Hepatic stellate cell (primary cell): ENCODE measurements at places on chromosomes 13 and 19.

- DNase-seq = peak; percentile 67
Measured at GRCh38 chr13:44921931-44922758, 67.1 kb downstream of the NUFIP1 start.

DNA sequence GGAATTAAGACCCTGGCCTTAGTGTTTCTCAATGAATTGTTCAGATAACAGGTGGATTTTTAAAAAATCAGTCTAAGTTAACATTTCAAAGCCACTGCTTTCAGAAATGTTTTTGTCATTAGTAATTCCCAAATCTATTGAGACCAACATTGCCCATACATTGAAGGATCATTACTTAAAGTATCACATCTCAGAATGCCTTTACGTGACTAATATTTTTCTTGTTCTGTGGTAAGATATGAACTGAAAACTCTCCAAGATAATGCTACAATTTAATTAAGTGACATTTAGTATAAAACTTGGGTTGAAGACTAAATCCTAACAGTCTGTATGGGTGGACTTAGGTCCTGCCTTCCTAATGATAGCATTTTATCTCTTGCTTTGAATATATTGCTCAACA is 59.4 kb upstream of the POSTN start:
- no peak for DNase-seq

- DNase-seq = no peak
Measured at GRCh38 chr13:32791545-32792172, 205.4 kb downstream of the PDS5B start.

- no peak for DNase-seq
Measured at GRCh38 chr13:42600943-42601342, 27.0 kb downstream of the TNFSF11 start.

DNA sequence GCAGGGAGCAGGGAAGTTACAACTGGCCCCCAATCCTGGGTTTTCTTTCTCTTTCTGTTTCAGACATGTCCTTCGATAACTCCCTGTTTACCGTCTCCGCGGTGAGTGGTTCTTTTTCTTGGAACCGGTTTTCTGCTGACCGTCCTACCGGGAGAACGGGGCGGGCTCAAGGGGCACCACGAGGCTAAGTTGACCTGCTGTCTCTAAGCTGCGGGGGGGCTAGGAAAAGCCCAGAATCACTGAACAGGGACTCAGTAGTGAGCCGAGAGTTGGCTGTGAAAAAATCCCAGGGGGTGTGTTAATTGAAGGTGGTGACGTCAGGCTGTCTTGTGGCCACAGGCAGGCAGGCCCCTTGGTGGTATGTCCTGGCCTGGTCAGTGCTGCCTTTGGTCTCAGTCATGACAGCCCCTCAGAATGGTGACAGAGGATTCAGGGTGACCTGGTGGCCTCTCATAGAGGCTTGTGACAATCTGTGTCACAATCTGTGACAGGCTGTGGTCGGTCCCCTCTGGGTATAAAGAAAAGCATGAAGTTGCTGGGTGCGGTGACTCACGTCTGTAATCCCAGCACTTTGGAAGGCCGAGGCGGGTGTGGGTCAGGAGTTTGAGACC is 8.1 kb upstream of the CARM1 start:
- peak; percentile 77 for DNase-seq
